ENCODE measurements at places on chromosomes 3 and 15.

- no peak for DNase-seq
Measured at GRCh38 chr15:64856429-64857145, 14.9 kb downstream of the PLEKHO2 start.

DNA sequence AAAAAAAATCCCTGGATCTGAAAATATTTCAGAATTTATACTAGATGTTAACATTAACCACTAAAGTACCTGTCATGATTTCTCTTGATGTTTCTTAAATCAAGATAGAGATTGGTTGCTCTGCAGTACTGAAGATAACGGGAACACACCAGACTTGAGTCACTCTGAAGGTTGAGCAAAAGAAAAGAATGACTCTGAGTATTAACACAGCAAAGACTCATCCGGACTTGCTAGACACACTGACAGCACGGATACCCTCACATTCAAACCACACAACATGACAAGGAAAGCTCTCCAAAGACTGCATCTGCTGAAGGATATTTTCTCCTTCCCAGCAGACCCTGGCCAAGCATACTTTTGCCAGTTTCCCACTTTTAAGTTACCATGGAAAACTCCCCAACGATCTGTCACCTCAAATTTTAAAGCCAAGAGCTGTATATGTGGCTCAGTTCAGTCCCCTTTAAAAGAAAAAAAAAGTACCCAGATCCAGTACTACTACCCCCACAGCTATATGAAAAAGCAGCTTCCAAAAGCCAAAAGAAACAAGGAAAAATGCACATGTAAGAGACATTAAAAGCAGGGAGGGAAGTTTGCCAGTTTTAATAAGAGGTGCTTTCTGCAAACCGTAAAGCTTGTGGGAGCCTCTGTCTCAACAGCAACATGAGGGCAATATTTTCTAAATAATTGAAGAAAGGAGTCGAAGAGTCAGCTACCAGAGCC, 8.3 kb downstream of the EOGT start:
- DNase-seq: no peak

DNA sequence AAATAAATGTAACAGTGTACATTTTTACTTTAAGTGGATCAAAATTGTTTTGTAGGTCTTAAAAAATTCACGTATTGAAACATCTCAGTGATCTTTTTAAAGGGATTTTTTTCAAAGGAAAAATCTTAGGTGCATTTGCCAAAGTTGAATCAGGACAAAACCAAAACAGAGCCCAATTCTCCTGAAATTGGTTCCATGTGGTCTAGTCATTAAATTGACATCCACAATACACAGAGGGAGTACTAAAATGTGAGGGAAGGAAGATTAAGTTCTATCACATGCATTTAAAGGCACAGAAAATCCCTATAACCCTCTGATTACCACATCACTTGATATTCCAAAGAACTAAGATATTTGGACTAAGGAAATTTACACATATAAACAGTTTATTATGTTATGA, 39.3 kb upstream of the HDC start:
- no peak for DNase-seq

GRCh38 chr15:67188551-67189218, 65.8 kb downstream of the AAGAB start:
- no peak for DNase-seq

- no peak for DNase-seq
Measured at GRCh38 chr3:123148772-123149171, 53.0 kb upstream of the SEC22A start.

- no peak for DNase-seq
Measured at GRCh38 chr3:119351581-119351980, 57.4 kb downstream of the ARHGAP31 start.

- DNase-seq: no peak
Measured at GRCh38 chr15:34679291-34679690, 75.5 kb downstream of the GJD2 start.

- peak; percentile 41 for DNase-seq
Measured at GRCh38 chr3:112519424-112520001, 20.2 kb upstream of the BTLA start.

DNA sequence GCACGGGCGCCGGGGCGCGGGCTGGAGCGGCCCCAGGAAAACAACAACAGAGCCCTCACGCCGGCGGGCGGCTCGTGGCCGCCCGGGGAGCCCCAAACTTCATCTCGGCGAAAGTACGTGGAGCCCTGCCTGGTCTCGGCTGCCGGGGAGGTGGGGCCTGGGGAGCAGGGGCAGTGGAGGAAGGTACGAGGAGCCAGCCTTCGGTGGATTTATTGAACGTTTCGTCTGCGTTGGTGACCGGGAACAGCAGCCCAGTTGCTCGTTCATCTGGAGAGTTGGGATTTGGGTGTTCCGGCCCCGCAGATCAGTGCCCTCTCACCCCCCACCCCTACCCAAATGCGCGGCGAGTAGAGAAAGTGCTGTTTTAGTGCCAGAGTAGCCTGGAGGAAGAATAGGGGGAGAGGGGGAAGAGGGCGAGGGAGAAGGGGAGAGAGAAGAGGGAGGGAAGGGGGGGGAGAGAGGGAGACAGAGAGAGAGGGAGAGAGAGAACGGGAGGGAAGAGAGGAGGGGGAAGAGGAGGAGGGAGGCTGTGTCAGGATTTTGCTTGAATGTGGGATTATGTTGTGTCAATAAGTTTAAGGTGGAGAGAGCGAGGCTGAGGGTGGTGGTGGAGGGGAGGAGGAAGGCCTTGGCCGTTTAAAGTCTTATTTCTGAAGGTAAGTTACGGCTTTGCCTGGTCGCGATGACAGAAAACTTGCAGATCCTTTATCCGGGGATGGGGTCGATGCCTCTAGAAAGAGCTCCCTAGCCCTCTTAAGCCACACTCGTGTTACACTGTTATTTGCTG, 970 bp downstream of the BBX start:
- peak; percentile 66 for DNase-seq

DNA sequence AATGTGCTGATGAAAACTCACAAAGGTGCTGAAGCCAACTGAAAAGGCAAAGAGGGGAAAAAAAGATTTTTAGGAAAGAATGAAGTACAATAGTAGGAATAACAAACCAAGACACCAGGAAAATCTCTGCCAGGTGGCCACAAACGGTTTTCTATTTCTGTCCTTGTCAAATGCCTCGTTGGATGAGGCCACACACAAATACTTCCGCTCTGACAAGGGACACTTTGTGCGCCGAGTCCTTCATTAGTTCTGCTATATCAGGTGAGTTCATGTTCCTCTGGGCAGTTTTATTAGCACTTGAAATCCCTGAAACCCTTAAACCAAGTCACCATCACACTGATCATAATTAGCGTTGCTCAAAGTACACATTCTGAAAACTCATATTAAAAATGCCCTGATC, 373.1 kb downstream of the VPS13C start:
- no peak for DNase-seq

DNA sequence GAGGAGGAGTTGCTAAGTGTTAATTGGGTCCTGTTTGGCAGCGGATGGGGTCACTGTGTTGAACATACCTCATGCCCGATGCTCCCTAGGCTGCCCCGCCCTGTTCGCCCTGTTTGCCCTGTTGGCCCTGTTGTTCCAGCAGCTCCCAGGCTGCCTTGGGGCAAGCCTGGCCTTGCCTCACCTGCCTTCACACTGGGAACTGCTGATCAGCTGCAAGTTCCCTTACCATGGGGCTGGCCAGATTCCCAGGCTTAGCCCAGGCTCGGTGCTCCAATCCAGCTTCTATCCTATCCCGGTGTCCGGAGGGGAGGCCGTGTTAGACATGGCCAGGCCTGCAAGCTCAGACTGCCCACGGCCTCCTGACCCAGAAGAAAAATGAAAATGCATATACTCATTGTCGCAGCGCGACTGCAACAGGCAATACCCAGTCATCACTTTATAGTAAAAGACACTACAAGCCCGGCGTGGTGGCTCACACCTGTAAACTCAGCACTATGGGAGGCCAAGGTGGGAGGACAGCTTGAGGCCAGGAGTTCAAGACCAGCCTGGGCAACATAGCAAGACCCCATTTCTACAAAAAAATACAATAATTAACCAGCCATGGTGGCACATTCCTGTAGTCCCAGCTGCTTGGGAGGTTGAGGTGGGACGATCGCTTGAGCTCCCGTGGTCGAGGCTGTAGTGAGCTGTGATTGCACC, 42.9 kb upstream of the ZNF710 start:
- no peak for DNase-seq

- DNase-seq: no peak
Measured at GRCh38 chr3:46380471-46381221, 9.9 kb downstream of the CCR5 start.

DNA sequence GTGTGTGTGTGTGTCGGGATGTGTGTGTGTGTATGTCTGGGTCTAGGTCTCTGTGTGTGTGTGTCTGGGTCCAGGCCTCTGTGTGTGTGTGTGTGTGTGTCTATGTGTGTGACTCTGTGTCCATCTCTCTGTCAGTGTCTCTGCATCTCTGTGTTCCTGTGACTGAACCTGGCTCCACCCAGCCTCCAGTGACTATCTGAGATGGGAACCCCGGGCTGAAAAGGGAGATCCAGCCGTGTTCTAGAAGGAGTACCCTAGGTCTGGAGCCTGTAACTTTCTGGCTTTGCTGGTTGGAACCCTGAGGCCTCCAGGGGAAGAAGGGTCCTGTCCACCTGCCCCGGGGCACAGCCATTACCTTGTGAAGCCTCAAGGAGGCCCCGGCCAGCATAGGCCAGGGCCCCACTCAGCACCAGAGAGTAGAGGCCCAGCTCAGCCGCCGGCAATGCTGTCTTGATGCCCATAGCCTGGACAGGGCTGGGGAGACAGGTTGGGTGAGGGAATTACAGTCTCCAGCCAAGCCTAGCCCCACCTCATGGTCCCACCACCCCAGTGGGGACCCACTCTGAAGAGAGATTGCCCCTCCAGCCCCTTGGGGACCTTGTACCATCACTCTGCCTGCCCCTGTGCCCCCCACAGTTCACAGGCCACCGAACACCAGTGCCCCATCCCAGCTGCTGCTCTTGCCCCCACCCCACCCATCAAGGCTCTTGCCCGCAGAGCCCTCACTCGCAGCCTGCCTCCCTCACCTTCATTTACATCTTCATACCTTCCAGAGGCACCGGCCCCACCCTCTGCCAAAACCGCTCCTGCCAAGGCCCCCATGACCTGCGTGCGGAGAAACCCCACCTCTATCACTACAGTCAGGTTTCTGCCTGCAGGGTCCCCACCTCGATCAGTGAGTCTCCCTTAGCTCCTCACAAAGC, 2.0 kb downstream of the HHATL start:
- no peak for DNase-seq

DNA sequence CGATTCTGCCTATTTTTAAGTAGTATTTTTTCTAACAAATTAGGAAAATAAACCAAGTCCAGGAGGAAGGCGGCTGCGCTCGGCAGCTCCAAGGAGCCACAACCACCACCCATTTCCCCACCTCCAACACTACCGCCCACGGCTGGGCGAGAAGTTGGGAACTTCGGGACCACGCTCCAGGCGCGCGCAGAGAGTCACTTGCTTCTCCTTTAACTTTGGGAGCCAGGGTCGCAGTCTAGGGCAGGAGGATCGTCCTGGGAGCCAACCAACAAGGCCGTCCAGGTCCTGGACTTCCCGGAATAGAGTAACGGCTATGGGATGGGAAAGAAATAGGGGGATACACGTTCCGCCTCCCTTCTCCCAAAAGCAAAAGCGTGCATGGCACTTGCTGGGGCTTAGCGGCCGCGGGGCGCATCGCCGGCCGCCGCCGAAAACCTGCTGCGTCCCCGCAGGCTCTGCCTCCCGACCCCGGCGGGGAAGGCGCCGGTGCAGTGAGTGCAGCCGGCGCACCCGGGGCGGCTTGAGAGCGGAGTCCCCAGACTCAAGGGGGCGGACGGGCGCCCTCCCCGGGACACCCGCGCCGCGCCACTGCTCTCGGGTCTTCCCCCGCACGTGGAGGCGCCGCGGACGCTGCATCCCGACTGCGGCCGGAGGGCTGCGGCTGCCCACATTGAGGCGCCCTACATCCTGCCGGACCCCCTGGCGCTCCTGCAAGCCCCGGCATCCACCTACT, 699 bp downstream of the MEGF11 start:
- DNase-seq: peak; percentile 42

DNA sequence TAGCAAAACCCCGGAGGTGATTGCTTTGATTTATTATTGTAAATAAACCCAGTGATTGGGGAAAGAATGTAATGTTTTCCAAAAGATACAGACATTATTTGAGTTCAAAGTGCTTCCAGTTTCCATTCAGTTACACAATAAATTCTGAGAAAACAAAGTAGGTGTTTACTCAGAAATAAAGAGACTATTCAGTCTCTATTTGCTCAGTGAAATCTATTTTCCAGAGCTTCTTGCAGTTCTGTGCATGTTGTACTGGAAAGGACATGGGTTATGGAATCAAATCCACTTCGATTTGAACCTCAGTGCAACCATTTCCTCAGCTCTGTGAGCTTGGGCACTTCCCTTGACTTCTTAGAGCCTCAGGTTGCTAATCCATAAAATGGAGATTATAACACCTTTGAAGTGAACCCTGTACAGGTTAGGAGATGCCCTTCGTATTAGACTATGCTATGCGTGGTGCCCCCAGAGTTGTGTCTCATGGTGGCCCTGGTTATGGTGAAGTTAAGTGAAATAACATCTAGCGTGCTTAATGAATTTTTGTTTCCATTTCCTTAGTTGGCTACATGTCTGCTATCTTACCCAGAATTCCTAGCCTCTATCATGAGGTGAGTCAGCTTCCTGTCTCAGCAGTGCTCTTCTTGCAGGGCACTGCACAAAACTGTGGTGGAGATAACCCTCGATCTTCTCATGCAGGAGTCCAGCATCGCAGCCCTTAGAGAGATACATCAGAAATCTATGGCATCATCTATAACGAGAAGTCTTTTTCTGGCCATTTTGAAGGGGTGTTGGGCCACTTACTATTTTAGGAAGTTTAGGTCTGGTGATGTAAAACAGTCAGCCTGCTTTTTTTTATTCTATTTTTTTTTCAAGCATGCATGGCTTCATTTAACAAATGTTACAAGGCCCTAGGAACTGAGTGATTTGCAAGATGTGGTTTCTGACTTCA, 97.7 kb downstream of the RPL39L start:
- no peak for DNase-seq

- no peak for DNase-seq
Measured at GRCh38 chr15:67156834-67157233, 91.4 kb downstream of the SMAD3 start.

DNA sequence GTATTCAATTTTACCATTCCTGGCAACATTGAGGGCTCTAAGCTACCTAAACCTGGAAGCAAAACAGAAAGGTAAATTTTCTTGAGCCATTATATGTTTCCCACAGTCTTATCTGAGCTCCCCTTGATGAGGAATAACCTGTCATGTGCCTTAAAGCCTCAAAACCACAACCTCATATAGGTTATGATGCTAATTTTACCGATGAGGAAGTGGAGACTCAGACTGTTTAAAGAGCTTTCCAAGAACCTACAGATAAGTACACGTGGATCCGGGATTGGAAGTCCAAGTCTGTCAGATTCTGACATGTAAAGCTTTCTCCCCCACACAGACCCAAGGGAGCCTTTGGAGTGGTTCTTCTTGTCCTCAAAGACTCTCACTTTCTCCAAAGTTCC, 140.5 kb downstream of the SEMA6D start:
- DNase-seq: no peak
